Trophoblast cell (in vitro differentiated cells and primary cell): ENCODE measurements at places on chromosomes 5 and 9.
A peak's percentile ranks its signal among the peaks of the same experiment; 100 is the strongest.

DNA sequence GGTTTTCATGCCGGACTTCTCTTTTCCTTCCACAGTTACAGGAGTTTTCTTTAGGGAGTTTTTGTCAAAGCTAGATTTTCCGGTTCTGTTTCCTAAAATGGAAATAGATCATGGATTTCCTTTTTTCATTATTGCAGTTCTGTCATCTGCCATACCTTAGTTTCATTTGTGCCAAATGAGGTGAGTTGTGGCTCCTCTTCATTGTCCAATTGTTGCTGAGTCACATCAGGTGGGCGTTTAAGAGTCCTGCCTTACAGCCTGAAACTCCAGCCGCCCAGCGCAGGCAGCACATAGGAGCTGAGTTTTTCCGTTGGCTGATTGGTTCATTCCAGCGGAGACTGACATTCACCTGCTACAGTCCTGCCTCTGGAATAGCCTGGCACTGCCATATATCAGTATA is 14.1 kb downstream of the SLC25A25 start:
- DNase-seq = no peak

DNA sequence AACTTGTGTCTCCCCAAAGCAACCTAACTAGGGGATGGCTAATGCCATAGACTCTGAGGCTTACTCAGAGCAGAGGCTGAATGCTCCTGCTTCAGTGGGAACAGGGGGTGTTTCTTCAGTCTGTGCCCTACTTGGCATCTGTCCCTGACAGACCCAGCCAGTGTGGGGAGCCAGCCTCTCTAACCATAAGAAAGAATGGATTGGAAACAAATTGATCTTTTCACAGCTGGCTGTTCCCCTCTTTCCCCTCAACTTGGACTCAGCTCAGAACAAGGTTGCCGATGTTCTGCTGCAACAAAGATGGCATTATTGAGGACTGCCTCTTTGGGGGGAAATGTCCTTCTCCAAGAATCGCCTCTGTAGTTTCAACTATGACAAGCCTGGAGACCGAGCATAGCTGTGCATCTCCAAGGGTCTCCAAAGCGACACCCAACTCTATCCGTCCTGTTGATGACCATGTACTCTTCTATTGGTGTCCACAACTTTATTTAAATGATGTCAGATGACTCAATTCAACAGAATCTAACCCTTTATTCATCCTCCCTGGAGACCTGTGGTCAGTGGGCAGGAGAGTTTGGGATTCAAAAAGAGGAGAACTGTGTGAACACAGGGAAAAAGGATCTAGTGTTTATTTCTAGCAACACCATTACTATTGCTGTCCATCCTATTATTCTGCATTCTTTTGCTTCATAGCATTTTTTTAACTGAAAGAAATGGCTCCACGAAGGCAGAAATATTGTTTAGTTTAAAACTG is 24.7 kb upstream of the TNC start:
- DNase-seq = no peak

DNA sequence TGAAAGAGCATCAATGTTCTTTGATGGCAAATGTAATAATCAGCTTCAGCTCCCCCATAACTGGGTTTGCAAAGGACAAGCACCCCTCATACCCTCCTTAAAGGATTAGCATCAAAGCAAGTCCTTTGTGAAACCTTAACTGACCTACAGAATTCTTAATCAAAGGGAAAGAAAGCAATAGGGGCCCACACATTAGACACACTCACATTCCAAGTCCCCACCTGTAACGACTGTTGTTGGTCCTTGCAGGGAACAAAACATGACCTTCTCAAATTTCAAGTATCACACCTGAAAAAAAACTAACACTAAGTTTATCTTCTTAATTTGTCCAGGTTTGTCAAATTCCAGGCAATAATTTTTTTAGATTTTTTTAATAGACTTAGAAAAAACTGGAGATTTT is 32.6 kb downstream of the TTC39B start:
- no peak for DNase-seq

- peak; percentile 74 for DNase-seq
These were observed at the start of gene FOXD1 for GRCh38 chr5:73448463-73449136. Gene FOXD1 (minus strand): TSS chr5:73448777. CDS start chr5:73448362, 415 bp downstream.

GRCh38 chr9:108400297-108400696 is 455.5 kb downstream of the ACTL7B start:
- DNase-seq = no peak

DNA sequence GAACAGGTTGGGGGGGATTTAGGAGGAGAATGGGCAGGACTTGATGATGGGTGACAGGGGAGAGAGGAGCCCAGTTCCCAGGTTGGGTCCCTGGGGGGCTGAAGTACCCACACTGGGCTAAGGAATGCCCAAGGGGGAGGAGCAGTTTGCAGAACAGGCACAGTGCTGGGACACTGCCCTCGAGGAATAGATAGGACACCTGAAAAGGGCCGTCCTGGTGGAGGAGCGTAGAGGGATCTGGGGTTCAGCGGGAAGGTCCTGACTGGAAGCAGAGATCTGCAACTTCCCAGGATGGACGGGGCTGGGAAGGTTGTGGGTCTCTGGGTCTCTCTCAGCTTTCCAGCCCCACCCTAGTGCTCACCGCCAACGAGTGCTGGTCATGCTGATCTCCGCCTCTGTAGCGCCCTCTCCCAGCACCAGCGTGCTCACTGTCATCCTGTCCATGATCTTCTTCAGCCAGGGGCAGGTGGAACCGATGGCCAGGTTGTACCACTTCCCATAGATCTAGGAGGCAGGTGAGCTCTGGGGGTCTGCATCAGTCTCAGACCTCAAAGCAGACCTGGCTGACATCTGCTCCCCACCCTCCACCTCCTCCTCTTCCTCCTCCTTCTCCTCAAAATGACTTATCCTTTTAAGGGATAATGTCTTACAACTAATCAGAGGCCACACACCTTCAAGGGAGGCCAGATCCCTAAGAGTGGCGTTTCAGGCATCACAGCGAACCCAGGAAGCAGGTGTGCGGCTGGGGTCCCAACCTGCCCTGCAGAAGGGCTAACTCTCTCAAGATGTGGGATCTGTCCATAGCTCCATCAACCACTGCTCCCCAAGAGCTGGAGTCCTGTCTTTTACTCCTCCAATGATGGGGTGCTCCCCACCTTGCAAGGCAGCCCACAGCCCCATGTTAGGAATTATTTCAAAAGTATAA is 1.6 kb downstream of the AMBP start:
- DNase-seq = no peak

- DNase-seq = no peak
These were observed 41.7 kb upstream of the SLC9A3 start for GRCh38 chr5:565782-566440.

DNA sequence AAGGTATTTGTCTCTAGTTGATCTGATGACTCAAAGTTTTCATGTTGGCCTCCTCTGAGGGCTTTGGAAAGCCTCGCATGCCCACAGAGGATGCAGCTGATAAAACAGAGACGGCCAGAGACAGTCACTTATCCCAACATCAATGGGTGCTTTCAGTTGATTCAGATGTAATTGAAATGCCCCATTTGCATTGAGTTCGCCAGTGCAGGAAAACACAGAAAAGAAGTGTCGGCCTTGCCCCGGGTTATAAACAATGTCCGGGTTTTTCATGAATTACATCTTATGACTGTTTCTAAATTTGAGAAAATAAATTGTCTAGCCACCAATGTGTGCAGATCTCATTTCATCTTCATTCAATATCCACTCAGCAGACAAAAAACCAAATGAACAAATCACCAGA is 42.2 kb upstream of the ICE1 start:
- DNase-seq = no peak

DNA sequence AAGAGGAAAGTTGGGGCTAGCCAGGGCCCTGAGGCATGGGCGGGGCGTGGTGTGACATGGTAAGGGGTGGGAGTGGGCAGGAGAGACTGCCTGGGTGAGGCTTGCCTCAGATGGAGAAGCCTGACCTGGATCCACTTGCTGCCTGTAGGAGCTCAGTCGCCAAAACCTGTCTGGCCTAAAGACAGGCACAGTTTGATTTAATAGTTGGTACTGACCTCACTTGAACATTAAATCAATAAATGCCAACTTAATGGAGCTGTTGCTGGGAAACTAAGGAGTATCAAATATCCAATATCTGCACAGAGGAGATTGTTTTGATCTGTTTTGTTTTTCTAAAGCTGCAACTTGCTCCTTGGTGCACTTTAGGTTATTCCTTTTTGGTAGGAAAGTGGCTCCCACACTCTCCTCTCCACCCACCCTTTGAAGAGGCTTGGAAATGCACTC is 86.4 kb downstream of the RCL1 start:
- DNase-seq = no peak

GRCh38 chr5:172901012-172901780 is 58.0 kb upstream of the RPL26L1 start:
- no peak for DNase-seq

DNA sequence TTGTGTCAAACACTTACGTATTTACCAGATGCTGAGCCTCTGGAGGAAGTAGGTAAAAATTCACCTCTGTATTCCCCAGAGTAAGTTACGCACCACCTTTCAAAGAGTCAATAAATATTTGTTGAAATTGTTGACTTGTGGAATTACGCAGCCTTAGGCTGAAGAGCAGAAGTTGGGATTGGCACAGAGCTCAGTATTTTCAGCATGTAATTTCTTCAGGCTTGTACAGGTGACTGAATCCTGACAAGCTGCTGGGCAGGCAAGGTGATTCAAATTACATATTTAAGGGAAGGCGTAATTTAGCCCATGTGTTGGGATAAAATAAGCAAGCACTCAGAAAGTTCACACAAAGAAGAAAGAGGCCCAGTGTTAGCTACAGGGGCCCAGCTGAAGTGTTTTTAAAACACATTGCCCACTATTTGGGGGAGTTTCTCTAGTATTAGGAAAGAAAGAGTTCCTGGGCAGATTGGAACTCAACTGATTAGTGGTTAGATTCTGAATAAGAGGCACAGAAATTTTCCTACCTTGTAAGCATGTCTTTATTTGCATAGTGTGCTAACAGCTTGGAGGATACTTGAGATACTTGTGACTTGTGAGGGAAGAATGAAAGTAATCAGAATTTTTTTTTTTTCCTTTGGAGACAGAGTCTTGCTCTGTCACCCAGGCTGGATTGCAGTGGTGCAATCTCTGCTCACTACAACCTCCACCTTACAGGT is 165.3 kb upstream of the FBXL7 start:
- peak; percentile 66 for DNase-seq

DNA sequence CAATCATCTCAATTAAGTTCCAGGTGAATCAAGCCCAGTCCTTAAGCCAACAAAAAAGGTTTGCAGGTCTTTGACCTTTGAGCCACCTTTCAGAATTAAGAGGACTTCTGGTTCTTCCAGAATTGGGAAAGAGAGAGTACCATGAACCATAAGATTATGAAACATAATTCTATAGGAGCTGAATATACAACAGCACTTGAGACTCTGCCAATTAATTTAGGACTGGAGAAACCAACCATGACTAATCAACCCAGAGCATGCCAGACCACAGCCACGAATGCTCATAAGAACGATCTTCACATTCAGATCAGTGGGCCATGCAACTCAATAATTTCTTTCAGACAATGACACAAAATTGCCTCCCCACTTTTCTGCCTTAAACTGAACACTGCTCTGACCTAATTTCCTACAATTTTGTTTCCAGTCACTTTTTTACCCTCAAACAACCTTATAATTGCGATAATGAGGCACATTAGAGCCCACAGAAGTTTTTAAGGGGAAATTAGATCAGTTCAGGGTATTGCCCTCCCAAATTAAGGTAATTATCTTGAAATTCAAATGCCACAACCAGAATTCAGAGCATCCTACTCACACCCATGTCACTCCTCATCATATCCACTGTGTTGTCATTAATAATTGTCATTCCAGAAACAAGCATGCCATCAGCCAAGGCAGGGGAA is 213.4 kb downstream of the ATPSCKMT start:
- DNase-seq = no peak

DNA sequence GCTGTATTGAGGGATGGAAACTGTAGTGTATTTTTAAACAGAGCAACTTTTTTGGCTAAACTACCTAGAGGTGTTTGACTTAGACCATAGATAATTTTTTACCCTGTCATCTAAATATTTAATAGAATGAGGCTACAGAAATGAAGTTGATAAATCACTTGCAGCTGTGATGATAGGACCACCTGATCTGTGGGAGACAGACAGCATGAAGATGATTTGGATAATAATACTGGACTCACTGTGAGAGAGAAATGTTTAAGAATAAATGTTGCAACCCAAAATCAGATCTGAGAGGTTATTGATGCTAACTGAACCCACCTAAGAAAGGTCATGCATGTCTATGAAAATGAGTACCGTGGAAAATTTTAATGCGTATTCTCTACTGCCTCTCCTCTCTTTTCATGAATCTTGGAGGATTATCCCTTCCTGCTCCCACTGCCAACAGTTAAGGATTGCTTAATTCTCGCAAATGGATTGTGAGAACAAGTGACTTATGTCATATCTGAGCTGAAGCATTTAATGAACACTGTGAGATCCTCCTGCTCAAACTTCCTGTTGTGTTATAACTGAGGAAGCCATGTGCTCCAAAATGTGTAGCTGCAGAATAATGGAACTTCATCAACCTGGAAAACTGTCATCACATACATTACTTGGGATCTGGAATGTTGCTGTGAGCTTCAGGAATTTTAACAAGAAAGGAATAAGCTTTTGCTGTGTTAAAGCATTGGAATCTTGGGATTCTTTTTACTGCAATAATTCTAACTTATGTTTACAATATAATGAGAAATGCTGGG is 617.9 kb upstream of the CDH18 start:
- DNase-seq = no peak

GRCh38 chr5:17143335-17143734 is 74.1 kb upstream of the BASP1 start:
- DNase-seq = peak; percentile 41

GRCh38 chr9:125142560-125143376 is 560 bp downstream of the SCAI start:
- no peak for DNase-seq

DNA sequence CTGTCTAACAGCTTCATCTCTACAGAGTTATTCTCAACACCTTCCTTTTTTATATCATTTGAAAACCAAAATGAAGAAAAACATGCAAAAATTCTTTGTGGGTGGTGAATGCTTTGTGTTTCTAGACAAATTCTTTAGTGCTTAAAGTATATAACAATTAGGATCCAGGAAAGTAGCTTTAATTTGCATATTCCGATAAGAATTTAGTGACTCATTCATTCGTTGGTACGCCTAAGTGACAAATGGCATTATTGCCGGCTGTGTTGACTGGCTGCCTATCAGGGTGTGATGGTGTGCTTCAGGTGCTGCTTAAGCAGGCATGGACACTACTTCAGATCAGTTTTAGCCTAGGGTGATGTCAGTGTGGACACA is 35.2 kb downstream of the LMNB1 start:
- no peak for DNase-seq

- peak; percentile 3 for DNase-seq
These were observed 196.5 kb upstream of the TBCA start for GRCh38 chr5:77972469-77973252.

DNA sequence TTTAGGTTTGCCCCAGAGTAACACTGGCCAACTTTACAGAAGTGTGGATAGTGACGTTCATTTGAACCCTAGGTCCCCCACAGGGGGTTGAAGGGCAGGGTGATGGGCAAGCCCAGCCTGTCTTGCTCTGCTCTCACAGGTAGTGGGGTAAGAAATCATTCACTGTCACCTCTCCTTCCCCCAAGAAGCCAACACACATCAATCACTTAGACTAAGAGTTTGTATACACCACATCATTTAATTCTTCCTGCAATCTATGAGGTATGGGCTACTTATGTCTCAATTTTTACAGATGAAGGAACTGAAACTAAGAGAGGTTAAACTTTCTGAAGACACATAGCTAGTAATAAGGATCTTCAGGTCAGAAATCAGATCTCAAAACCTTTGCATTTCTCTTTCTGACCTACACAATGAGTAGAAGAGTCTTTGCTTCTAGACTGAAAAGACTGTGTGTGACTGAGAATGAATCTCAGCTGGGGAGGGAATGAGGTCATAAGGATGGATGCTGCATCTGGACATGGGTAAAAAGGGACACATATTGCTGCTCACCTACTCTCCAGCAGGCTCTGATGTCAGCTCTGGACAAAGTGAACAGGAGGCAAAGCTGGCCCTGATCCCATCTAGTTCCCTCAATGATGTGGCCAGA is 81.0 kb upstream of the EQTN start:
- DNase-seq = no peak
